ENCODE measurements at places on chromosomes 6 and 20.

- DNase-seq: no peak
These were observed 307.0 kb downstream of the C6orf118 start for GRCh38 chr6:165002358-165002757.

DNA sequence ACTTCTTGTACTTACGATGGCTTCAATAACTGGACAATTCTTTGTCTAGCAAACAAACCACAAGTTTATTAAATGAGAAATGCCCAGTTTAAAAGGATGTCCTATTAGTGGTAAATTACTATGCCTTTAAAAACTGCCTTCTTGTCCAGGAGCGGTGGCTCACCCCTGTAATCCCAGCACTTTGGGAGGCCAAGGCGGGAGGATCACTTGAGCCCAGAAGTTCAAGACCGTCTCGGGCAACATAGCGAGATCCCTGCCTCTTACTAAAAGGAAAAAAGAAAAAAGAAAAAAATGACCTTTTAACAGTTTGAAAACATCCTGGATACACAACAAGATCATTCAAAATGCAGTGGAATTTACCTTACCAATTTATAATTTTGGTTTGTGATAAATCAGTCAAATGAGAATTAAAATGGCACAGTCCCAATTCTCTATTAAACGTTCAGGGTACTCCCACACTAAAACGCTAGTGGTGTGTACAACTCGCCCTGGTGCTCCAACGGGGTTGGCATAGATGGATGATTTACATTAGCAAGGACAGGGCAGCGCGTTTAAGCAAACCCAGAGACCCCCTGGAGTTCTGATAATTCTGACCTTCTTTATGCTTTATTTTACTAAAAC lies 2.3 kb downstream of the ZBTB2 start:
- no peak for DNase-seq

DNA sequence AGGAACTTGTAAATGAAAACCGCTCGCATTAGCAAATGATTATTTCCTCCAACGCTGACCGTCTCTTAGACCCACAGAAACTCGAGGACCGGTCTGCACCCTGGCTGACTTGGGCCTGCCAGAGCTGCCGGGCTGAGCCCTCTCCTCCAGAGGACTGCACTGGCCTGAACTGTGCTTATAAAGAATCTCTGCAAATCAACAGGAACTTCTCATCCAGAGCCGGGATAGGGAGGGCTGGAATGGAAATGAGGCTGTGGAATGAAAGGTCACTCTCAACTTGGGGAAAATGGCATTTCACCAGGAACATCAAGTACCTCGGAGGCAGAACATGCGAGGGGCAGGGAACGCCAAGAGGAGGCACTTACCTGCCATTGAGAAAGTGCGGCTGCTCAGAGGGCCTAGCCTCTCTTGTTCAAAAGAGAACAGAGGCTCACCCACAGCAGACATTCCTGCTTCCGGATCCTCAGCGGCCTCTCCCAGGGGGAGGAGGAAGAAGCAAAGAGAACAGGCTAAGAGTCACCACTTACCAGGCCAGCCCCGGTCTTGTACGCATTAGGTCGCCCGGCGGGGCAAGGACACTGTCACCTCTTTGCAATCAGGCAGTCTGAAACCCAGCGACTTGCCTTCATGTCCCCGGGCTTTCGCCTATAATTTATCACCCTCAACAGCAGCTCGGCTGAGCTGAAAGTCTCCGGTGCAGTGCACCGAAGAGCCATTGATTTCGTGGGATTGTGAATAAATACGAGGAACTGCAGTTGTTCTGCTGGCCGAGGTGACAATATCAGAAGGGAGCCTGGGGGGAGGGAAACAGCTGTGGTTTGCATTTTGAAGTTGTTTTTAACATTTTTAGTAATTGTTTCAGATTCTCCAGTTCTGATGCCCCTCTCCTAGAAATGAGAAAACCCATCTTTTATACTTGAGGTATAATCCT lies 37.6 kb downstream of the ZMYND8 start:
- DNase-seq: no peak

GRCh38 chr6:106513808-106514582 lies 115.3 kb downstream of the RTN4IP1 start:
- DNase-seq: no peak
